ENCODE measurements at places on chromosomes 13 and 19.

GRCh38 chr19:15251749-15252397 is 19.6 kb upstream of the EPHX3 start:
- DNase-seq, result no peak

DNA sequence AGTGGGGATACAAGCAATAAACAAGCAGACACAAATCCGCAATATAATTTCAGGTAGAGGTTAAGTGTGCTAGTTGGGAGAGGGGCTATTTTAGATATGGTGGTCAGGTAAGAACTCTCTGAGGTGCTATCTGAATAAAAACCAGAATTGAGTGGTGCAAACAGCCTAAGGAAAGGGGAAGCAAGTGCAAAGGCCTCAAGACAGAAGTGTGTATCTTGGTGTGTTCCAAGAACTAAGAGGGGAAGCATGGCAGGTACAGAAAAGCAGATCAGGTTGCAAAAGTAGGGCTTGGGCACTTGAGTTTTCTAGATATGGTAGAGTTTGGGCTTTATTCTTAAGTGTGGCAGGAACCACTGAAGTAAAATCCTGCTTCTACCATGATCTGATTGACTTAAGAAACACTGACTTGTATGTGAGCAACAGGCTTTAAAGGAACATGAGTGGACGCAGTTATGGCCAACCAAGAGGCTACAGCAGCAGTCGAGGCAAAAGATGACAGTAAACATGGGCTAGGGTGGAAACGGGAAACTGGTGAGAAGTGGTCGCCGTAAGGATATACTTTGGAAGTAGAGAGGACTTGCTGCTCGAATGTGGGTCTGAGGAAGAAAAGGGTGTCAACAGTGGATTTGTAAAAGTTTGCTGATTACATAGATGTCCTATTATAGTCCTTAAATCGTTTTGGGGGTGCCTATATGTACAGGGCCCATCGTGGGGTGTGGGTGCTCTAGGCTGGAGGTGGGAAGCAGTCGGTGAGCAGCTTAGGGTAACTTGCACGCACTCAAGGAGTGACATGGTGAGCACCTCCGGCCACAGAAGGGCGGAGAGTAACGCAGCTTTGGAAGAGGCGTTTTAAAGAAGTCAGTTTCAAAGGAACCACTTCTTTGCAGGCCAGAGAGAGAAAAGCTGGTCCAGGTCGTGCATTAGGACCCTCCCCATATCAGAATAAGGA is 677 bp downstream of the TGDS start:
- peak; percentile 11 for DNase-seq

- no peak for DNase-seq
Observed at GRCh38 chr13:113161433-113161832, 3.0 kb downstream of the PROZ start.

DNA sequence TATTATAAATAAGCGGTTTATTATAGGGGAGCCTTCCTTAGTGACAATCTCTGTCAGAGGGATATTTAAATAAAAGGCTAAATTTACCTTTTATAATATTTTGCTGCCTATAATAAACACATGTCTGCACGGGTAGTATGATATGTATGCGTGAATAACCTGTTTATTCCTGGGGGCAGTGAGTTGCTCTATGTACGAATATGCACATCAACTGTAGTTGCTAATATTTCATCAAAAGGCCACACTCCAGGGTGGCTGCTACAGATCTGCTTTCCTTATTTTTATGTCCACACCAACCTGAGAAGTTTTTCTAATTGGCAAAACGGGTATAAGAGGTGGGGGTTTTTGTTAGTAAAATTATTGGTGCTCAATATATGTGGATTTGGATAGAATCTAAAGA is 192.0 kb downstream of the LHFPL6 start:
- no peak for DNase-seq

GRCh38 chr19:39824143-39825092 is 9.5 kb downstream of the DYRK1B start:
- peak; percentile 93 for DNase-seq

DNA sequence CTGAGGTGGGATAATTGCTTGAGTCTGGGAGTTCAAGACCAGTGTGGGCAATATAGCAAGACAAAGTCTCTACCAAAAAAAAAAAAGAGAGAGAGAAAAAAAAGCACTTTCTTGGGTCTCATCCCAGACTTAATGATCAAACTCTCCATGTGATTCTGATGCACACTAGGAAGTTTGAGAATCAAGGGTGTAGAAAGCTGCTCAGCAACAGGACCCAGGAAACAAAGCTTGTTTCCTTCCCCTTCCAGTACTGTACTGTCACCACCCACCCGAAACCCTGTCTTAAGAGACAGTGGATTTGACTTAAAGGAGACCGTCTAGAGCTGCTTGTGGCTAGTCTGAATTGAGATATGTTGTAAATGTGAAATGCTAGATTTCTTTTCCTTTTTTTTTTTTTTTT is 5.8 kb downstream of the MISP3 start:
- DNase-seq, result no peak

DNA sequence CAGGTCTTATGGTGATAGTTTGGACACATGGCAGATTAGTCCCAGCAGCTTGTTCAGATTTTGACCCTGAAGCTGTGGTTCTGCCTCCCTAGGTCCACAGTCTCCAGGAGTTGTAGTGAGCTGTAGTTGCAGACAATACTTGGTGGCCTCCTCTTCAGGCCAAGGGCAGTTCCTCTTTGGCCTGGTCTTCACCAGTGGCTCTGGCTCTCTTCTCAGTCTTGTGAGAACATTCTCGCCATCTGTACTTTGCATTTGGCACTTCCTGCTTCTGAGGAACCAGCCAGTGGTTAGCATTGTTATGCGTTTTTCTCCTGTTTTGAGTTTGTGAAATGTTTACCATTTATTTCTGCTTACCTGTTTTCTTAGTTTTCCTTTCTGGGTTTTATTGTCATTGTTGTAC is 40.7 kb downstream of the PCCA start:
- DNase-seq, result peak; percentile 4

- DNase-seq, result no peak
Observed at GRCh38 chr13:106475852-106476251, 59.6 kb downstream of the EFNB2 start.

DNA sequence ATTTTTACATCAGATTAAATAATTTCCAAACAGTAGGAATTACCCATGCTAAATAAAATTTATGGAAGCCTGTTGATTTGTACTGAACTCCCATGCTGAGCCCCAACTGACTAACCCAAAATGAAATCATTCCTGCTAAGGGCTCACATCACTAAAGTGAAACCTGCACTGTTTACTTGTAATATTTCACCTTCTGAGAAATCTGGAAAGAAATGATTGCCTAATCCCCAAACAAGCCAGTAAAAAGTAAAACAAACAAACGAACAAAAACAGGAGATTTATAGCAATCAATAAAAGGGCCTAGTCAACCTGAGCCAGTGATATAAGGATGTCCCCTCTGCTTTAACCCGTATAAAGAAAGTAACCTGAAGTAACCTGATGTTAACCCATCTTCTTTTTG is 1599.8 kb downstream of the OLFM4 start:
- no peak for DNase-seq

DNA sequence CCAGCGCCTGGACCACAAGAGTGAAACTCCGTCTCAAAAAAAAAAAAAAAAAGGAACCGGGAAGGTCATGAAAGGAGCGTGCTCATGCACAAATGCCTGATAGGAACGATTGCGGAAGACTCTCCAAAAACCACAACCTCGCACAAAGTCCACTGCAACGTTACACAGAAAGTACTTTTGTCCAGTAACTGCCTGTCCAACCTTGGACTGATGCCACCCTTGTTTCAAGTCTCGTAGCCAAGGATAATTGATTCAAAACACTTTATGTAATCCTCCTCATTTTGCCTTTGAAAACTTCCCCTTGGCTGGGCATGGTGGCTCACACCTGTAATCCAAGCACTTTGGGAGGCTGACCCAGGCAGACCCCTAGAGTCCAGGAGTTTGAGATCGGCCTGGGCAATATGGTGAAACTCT is 13.7 kb downstream of the LGALS7 start:
- no peak for DNase-seq

- DNase-seq, result peak; percentile 69
Observed at GRCh38 chr19:6125571-6125989, 9.9 kb upstream of the ACSBG2 start.

DNA sequence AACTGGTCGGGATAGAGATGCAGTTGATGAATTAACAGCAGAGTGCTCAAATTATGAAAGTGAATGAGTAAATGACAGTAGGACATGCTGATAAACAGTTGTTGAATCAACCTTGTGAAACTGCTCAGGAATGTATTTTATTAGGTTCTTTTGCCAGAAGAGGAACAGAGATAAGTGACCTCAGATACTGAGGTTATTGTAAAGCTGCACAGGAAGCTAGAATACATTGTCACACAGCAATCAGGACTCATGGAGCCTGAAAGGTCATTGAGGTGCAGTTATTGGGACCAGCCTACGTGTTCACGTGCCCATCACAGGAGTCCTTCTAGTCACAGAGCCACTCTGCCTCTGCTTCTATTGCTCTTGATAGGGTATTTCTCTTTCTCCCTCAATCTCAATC is 47.5 kb upstream of the MED4 start:
- DNase-seq, result no peak

- no peak for DNase-seq
Observed at GRCh38 chr19:4083677-4084546, 17.2 kb upstream of the ZBTB7A start.

DNA sequence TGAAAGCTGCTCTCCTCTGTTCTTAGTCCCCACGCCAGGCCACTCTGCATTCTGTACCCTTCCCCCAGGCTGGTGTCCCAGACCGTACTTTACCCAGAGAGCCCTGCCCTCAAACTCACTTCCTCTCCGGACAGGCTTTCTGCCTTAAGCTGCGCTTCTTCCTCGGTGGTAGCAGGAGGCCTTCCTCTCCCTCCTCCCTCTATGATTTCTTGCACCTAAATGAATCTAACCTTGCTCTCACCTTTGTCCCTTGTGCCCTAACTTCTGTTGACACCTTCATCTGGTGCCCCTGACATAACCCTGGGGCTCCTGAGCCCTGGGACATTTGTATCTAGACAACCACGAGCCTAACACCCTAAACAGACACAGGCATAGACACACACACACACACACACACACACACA is 29.6 kb upstream of the CEACAM21 start:
- peak; percentile 46 for DNase-seq

- DNase-seq, result peak; percentile 89
Observed at GRCh38 chr19:49333811-49334288, 1.4 kb upstream of the CD37 start.

GRCh38 chr13:34696296-34696695 is 245.8 kb upstream of the NBEA start:
- DNase-seq, result no peak

GRCh38 chr13:26021956-26022355 is 29.9 kb downstream of the SHISA2 start:
- DNase-seq, result no peak

DNA sequence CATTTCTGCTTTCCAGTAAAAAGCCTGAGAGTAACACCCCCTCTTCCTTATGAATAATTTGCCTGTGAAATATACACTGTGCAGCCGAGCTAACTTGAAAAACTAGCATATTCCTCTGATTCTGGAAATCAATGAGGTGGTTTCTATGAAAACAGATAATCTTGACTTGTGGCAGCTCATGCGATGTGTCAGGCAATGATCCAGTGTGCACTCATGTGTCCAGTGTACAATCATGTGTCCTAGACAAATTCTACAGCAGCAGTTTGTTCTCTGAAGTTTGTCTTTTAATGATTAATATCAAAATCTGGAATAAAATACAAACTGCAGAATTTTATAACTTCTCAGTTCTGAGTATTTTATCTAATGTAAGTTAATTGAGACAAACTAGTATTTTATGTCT is 2213.9 kb upstream of the PCDH20 start:
- no peak for DNase-seq

DNA sequence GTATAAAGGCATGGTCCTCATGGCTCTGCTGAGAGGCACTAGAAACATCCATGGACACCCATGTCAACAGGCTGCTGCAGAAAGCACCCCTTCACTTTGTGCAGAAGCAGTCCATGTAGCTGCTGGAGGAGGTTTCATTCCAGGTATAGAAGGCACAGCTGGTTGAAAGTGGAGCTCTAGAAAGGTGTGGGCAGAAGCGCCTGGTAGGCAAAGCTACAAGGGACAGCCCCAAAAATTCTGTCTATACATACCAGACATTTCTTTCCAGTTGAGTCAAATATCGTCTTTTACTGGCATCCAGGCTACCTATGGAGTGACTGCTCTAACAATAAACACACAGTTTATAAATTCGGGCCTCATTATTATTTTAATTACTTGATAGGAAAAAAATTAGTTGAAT is 129.3 kb downstream of the ENOX1 start:
- no peak for DNase-seq

GRCh38 chr19:903266-903797 is 9.7 kb downstream of the R3HDM4 start:
- DNase-seq, result no peak

DNA sequence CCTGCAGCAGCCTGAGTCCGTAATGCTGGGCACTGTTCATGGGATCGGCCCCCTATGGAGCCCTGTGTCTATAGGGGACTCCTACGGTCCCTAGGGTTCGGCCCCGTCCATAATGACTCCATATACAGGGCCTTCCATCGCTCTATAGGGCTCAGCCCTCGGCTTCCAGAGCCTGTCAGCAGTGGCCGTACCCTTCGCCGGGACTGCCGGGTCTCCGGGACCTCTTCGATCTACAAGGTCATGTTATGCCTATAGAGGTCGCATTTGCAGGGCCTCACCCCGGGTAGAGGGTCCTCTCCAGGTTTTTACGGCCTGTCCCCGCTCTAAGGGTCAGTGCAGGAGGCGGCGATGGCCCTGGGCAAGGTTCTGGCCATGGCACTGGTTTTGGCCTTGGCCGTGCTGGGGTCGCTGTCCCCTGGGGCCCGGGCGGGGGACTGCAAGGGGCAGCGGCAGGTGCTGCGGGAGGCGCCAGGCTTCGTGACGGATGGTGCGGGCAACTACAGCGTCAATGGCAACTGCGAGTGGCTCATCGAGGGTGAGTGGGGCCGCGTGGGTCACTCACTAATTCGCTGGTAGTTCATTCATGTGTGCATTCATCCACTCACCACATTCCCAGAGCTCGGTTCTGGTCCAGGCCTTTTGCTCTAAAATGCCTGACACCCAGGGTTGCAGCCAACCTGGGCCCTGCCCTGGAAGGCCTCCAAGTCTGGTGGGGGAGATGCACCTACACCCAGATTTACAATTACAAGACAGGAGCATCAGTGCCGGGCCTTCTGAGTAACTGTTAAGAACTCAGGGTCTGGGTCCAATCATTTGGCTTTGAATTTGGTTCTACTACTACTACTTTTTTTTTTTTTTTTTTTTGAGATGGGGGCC is 699 bp downstream of the MEGF8 start:
- DNase-seq, result peak; percentile 49

DNA sequence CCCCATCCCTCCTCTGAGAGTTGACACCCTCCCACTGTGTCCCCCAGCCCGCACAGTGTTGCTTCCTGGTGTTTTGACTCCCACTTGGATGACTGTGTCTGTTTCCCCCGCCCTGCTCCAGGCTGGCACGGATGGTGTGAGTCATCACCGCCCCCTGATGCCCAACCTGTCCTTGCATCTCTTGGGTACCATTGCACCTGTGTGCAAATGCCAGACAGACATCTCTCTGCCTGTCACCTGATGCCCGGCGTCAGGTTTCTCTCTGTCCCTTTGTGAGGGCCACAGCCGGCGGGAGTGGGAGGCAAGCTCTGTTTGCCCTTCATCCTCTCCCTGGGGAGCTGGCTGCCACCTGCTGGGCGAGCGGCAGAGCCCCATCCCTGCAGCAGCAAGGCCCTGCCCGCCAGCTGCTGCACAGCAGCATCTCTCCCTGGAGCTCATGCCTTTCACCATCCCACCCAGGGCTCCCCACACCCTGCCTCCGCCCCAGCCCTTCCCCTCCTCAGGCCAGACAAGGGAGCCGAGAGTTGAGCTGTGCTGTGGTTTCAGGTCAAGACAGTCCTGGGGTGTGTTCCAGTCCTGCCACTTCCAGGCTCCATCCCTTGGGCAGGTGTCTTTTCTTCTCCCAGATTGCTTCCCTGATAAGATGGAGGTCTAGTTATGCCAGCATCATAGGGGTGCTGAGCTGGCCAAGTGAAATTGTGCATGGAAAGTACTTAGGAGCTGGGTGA is 29.7 kb downstream of the NKPD1 start:
- no peak for DNase-seq
